ENCODE measurements at places on chromosomes 3 and 15. TPM values are rescaled to one million over a fixed set of nuclear protein-coding genes. Genes with fewer than 3 reads are reported as not detected.

The ZBTB47 gene
- total RNA-seq: 5.1 TPM

DNA sequence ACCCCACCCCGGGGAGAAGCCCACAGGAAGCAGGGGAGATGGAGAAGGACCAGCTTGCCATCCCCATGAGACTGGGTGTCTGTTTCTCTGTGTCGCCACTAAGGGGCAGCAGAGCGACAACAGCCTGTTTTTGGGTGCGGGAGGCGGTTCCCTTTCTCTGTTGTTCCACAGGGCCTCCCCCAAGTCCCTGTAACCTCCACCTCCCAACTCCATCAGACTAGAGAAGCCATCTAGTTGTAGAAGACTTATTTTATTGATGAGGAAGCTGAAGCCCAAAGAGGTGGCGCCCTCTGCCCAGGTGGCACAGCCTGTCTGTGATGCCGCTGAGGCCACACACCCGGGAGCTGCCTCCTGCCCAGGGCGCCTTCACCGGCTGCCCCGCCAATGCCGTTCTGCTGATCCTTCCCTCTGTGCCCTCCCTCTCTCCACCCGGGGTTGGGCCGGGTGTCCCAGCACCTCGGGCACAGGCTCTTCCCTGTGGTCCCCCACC, 3.9 kb upstream of the CCDC9B start:
- peak; percentile 94 for DNase-seq

DNA sequence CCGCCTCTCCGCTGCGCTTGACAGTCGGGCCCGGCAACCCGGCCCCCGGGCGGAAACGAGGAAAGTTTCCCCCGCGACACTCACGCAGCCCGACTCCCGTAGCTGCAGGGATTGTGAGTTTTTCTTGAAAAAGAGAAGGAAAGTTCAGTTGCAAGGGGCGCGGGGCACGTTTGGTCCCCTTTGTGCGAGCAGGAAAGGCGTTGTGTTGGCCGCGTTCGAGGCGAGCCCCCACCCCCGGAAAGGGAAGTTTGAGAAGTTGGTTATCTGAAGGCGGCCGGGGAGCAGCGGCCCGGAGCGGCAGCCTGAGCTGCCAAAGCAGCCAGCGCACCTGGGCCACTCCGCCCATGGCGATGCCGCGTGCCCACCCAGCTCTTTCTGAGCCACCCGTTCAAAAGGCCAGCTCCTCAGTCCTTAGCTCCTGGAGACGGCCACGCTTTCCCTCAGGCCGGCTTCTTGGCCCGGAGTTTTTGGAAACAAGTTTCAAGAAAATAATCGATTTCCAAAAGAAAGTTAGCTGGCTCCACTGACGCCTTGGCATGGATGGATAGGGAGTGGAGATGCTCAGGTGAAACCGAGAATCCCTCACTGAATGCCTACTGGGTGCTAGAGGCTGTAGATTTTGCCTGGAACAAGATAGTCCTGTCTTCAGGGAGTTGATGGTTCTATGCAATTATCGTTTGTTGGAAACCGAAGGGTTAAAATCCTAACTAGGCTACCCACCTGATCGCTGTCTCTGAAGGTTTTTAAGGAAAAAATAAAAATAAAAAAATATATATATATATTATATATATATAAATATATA, 832 bp downstream of the TGFBR2 start:
- peak; percentile 75 for DNase-seq

The SEMA3F gene
- total RNA-seq: 44.5 TPM
